ENCODE measurements at places on chromosomes 11 and 22. TPM values are rescaled to one million over a fixed set of nuclear protein-coding genes. Genes with fewer than 3 reads are reported as not detected.

- peak; percentile 22 for DNase-seq
Observed at GRCh38 chr22:45162531-45162930, 1.2 kb upstream of the NUP50 start.

DNA sequence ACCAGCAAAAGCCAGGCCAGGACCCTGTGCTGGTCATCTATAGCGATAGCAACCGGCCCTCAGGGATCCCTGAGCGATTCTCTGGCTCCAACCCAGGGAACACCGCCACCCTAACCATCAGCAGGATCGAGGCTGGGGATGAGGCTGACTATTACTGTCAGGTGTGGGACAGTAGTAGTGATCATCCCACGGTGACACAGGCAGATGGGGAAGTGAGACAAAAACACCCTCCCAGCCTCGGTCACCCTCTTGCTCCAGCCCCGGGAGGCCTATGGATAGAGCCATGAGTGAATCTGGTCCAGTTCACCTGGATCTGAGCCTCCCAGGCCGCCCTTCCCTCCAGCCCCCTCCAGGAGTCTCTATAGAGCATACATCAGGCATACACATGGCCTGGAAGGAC lies 115.2 kb upstream of the IGLL5 start:
- DNase-seq: no peak

- DNase-seq: no peak
Observed at GRCh38 chr22:42978453-42979103, 36.4 kb downstream of the PACSIN2 start.

GPR137 gene
- 58.8 TPM for total RNA-seq

- DNase-seq: no peak
Observed at GRCh38 chr11:115333121-115333520, 171.1 kb downstream of the CADM1 start.

GRCh38 chr22:23772649-23773473 lies at the start of gene MMP11:
Gene MMP11 (plus strand): TSS chr22:23772849. CDS start chr22:23772871, 22 bp downstream.
- peak; percentile 81 for DNase-seq

DNA sequence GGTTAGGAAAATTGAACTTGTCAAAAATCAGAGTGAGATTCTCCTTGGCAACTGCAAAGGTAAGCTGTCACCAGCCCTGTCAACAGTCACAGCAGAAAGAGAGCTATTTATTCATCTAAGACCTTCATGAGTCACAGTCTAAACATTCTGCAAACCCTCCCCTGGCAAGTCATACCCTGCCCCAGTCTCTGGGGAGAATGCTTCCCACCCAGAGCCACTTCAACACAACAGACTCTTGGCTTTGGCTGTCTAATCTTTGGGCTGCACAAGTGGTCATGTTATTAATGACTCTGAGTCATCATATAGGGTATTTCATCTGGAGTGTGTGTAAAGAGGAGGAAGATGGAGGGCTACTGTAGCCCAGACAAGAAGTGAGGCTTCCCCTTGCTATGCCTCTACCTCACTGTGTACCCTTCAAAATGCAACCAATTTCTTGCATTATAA lies 153.4 kb downstream of the CCDC34 start:
- DNase-seq: peak; percentile 24

FAM180B gene
- total RNA-seq: not detected

DNA sequence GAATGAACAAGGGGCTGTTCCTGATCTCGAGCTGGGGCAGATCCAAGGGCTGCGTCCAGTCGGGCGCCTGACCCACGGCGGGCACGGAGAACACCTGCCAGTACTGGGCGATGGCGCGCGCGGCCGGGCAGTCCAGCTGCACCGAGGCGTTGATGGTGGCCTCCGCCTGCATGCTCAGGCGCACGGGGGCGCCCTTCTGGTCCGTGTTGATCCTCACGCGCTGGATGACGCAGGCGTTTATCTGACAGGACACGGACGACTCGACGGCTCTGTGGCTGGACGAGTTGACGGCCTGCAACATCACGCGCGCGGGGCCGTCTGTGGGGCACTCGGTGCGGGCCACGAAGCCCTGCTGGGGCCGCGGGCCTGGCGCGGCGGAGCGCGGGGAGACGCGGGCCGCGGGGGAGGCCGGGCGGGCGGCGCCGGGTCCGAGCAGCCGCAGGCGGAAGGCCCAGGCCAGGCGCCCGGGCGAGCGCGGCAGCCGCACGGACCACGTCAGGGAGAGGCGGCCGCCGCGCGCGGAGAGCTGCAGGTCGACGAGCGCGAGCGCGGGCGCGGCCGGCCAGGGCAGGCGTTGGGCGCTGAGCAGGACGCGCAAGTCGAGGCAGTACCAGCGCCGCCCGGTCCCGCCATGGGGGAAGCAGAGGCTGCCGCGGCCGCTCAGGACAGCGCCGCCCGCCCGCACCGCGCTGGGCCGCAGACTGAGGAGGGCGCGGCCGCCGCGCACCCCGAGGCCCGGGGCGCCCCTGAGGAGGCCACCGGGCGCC lies 511 bp downstream of the PKDREJ start:
- DNase-seq: peak; percentile 72

GRCh38 chr22:23053912-23054530 lies 16.3 kb upstream of the GNAZ start:
- no peak for DNase-seq

MS4A15 gene
- not detected for total RNA-seq

SERPING1 gene
- total RNA-seq: 18.7 TPM

DNA sequence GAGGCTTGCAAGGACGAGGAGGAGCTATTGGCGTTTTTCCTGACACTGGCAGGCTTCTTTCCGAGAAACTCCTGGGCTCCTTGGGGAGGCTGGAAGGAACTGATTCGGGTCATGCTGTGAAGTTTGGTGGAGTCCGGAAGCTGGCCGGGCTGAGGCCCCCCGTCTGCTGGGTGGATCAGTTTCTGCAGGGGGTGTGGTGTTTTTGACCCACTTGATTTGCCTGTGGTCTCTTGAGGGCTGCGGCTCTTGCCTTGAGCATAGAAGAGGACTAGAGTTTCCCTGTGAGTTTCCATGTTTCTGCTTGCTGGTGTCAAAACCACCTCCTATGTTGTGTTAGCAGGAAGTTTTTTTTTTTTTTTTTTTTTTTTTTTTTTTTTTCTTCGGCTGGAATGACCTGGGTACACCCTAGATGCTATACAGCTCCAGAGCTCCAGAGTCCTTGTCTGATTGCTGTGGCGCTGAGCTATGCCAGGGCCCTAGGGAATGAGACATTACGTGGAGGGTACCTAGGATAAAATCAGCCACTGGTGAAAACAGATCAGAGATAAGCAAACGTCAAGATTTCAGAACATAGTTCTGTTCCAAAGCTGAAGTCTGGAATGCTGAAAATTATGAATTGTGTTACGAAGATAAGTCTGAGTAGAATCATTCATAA lies 728 bp downstream of the TBC1D22A start:
- DNase-seq: no peak

- no peak for DNase-seq
Observed at GRCh38 chr11:86314636-86315035, 12.6 kb downstream of the HIKESHI start.

DNA sequence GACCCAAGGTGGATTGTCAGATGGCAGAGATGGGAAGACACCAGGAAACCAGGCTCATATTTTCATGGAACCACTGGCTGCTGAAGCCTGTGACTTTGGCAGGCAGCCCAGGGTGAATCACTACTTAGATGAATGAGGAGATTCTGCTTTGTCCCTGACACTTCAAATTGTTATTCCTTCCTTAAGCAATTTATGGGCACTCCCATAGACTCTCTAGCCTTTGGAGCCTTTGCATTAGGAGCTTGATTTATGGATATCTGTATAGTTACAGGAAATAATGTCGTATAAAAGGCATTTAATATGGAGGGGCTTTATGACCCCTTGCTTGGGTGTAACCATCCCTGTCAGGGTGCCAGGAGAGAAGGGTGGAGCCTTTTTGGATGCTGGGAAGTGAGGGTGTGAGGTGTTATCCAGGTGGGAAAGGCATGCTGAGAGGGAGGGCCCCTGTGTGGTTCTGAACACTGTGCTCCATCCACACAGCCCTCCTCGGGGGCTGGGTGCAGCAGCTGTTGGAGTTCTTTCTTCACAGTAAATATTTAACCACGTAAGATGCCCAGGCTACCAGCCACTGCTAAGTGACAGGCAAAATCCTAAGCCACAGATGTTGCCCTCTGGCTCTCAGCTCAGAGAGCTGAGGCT lies 35.3 kb downstream of the IL18 start:
- DNase-seq: peak; percentile 87

ANGPTL5 gene
- not detected for total RNA-seq

GRCh38 chr11:64842851-64843685 lies 1.4 kb downstream of the CDC42BPG start:
- DNase-seq: peak; percentile 88

GRCh38 chr11:40125054-40125453 lies 1334.4 kb downstream of the LRRC4C start:
- DNase-seq: no peak

DNA sequence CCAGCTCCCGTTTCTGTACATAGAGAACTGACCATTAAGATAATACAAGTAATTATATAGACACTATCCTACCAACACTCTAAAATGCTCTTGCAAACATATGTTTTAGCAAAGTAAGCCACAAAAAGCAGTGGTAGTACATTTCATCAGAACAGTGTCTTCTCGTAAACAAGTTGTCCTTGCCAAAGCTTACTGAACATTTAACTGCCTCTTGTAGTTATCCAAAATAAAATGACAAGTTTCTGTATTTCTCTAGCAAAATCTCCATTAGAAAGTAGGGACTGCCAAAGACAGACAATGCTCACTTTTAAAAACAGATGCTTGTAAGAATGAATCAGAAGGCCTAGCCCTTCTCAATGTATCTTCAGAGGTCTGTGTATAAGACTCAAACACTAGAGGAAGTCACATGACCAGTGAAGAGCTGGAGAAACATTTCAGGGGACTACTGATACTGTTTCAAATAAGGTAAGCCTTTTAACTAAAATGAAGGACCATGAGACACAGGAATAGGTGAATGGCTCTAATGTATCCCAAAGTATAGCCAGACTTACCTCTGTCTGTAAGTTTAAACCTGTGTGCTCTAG lies 7.8 kb upstream of the ZC3H12C start:
- DNase-seq: no peak

- DNase-seq: no peak
Observed at GRCh38 chr11:109864834-109865547, 228.2 kb upstream of the ZC3H12C start.

DNA sequence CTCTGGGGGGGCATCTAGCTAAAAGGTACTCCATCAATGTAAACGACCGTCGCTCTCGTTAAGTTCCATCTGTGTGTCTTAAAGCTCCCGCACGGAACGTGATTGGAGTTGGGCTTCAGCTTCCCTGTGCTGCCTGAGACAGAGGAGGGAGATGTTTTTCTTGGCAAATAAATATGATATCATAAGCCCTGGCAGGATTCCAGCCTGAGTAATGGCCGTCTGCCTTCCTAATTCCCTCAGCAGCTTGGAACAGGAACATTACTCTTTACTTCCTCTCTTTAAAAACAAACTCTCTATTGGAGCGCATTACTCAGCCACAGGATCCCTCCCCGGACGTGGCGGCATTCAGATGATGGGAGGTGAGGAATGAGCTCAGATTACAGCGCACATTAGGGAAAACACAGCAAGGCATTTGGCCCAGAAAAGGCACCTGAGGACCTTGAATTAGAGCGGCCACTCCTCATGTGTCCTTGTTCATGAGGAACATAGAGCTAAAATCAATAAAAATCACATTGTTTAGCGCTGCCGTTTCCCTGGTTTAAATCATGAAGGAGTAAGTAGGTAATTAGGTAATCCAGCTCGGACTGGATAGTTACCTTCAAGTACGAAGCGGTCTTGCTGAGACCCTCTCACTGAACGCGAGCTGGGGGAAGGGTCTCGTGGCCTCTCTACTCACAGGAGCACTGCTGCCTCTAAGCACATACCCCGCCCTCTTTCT lies 230.4 kb downstream of the ST3GAL4 start:
- DNase-seq: peak; percentile 56

DNA sequence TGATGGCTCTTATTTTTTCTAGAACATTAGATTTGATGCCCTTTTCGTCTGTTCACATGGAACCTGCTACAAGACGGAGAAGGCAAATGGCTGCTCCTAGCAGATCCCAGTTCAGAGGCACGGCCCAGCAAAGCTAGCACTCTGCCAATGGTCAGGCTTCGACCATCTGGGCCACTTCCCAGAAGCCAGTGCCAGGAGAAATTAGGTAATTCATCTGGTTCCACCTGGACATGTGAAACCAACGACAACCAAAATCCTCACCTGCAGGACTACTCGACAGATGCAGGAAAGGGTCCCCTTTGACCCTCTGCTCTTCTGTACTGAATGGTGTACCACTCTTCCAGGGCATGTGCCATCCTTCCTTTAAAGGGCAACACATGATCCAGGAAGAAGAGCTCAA lies 25.4 kb downstream of the MICAL3 start:
- no peak for DNase-seq

All from colonic mucosa (tissue), 4 donors.